ENCODE measurements at places on chromosomes 1 and 21.

- no peak for DNase-seq
These were observed 10.9 kb downstream of the ERRFI1 start for GRCh38 chr1:8015036-8015808.

DNA sequence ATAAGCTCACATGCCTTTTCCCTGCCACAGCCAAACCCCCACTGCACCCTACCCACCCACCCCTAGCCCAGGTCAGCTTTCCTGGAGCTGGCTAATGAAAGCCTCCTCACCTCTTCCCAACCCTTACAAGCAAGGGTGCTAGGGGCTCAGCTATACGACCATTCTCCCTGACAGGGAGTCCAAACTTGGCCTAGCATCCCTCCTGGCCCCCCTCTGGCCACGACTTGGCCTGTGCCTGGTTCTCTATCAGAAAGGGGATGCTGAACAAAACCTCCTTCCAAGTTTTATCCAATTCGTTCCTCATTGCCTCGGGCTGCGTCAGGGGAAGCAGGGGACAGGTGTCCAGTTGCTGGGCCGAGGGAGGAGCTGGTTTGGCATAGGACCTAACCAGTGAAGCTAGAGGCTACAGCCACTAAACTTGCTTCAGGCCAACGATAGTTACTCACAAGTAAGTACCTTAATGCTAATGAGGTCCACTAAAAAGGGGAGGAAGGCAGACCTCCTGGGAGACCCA, 8.6 kb downstream of the TMEM81 start:
- no peak for DNase-seq

- DNase-seq: no peak
These were observed 684 bp upstream of the MRPL20 start for GRCh38 chr1:1407636-1408318.

DNA sequence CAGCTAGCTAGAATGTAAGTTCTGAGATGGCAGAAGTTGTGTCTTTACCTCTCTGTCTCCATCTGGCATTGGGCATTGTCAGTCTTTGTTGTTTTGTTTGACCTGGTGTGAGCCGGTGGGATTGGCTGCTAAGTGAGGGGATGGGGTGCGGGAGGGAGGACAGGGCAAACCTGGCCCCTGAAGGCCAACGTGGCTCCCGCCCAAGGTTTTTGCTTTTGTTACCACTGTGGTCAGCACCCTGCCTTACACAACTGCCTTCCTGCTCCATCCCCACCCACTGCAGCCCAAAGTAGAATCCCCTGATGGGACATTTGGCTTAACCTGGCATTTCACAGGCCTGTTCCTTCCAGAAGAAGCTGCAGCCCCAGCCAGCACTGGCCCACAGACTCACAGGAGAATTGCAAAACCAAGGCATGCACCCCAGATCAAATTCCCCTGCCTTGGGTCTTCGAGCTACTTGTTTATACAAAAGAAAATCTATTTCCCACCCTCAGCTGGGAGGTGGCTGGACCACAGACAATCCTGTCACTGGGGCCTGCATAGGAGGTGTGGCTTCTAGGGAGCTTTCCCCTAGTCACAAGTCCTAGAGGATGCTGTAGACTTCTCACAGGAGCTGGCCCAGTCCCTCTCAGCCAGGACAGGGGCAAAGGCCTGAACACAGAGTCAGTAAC, 147.5 kb downstream of the TRABD2B start:
- no peak for DNase-seq

Data from memory B cell (primary cell).